ENCODE measurements at places on chromosomes 16 and 17. TPM values are rescaled to one million over a fixed set of nuclear protein-coding genes. Genes with fewer than 3 reads are reported as not detected.

CORO6 gene
- total RNA-seq: 7.5 TPM

IGF2BP1 gene
- 434 TPM for total RNA-seq

PIMREG gene
- 99.3 TPM for total RNA-seq

TEX14 gene
- total RNA-seq: 1.4 TPM

ALG1 gene
- total RNA-seq: 31.4 TPM

DCXR gene
- total RNA-seq: 114 TPM

PSMD3 gene
- total RNA-seq: 157 TPM

TAT gene
- total RNA-seq: 0.66 TPM

SLC38A8 gene
- total RNA-seq: not detected

EPOP gene
- 8.7 TPM for total RNA-seq

C17orf50 gene
- total RNA-seq: 0.30 TPM

LRRC75A gene
- total RNA-seq: 22.9 TPM
